ENCODE measurements at places on chromosomes 5 and 9.

- no peak for DNase-seq
These were observed 80.3 kb upstream of the SEMA6A start for GRCh38 chr5:116654925-116655324.

- no peak for DNase-seq
These were observed 159.4 kb downstream of the TENT4A start for GRCh38 chr5:6872441-6873160.

DNA sequence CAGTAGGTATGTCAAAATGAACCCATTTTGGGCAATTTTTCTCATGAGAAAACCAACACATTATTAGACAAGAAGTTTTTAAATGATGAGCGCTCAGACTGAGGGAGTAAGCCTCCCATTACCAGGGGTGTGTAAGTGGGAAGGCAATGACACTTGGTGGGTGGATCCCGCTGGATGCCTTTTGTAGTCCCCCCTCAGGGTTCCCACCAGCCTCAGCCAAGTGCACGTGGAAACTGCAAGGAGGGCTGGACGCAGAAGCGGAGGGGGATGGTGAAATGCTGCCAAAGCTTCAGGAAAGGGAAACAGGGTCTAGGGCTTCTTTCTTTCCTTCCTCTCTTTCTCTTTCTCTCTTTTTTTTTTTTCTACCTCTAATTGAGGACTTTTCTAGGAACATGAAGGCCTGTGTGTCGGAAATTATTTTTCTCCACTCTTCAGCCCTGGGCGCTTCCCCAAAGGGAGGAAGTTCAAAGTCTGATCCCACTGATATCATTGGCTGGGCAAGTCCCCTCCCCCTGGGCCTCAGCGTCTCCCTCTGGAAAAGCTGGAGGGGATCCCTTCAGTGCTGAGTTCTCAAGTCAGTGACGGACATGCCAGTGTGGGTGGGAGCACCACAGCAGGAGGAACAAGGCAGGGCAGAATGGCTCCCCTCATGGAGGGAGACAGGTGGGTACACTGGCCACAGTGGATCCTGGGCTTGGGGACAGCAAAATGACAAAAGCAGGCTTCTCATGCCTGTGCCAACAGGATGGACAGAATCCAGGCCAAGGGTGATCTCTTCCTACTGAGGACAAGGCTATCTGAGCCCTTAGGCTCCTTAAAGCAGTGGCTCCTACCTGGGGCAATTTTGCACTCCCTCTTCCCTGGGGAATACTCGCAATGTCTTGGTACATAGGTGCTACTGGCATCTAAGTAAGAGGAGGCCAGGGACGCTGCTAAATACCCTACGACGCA lies 23.9 kb upstream of the SLC25A51 start:
- DNase-seq: no peak

DNA sequence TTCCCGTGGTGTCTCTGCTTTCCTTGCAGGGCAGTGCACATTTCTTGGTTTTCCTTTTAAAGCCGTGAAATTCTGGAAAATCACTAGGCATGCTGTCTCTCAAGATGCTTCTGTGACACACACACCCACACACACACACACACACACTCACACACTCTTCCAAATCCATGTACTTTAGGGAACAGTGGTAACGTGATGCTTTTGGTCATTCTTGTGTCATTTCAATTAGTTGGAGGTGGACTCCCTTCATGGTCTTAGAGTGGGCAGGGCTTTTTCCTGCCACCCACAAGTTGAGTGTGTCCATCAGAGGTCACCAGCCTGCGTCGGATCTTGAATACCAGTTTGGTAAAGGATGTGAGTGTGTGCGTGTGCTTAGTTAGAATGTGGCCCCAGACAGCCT lies 64.4 kb downstream of the DMRT1 start:
- DNase-seq: no peak

GRCh38 chr5:156920861-156921431 lies 42.1 kb downstream of the TIMD4 start:
- no peak for DNase-seq

DNA sequence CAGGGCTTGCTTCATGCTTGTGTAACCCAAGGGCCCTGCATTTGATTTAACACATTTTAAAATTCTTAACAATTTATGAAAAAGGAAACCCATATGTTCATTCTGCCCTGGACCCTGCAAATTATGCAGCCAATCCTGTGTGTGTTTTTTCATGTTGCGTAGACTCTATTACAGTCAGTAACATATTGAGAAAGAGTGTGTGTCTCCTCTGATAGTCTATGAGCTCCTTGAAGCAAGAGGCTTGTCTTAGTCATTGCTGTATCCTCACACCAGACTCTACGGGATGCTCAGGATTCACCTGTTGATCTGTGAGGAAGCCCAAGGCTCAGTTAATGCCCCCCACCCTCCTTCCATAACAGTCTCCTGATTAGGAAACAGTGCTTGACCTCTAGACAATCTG lies 177.3 kb upstream of the DMAC1 start:
- DNase-seq: no peak

GRCh38 chr5:38794986-38795385 lies 50.8 kb upstream of the OSMR start:
- no peak for DNase-seq

- DNase-seq: no peak
These were observed 57.2 kb upstream of the RNF130 start for GRCh38 chr5:180128671-180129261.

- DNase-seq: no peak
These were observed 52.9 kb downstream of the IRX2 start for GRCh38 chr5:2698581-2698980.

DNA sequence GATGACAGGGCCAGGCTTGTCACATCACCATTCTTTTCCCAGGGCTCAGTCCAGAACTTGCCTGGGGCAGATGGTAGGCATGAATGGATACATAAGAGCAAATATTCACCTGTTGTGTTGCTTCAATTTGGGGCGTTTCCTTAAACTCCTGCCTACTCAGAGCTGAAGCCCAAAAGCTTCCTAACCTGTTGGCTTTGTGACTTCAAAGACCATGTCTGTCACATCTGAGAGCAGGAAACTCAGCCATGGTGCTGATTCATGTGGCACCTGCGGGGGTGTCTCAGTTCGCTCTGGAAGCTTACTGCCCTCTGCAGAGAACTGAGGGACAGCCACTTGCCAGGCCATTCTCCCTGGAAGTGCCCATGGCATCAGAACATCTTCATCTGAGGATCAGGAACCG lies 246.6 kb downstream of the HSPA4 start:
- no peak for DNase-seq

Data from neural crest cell (in vitro differentiated cells).